Esophagus squamous epithelium (tissue), 5 donors: ENCODE measurements at places on chromosomes 2 and 18.
A peak's percentile ranks its signal among the peaks of the same experiment; 100 is the strongest.

DNA sequence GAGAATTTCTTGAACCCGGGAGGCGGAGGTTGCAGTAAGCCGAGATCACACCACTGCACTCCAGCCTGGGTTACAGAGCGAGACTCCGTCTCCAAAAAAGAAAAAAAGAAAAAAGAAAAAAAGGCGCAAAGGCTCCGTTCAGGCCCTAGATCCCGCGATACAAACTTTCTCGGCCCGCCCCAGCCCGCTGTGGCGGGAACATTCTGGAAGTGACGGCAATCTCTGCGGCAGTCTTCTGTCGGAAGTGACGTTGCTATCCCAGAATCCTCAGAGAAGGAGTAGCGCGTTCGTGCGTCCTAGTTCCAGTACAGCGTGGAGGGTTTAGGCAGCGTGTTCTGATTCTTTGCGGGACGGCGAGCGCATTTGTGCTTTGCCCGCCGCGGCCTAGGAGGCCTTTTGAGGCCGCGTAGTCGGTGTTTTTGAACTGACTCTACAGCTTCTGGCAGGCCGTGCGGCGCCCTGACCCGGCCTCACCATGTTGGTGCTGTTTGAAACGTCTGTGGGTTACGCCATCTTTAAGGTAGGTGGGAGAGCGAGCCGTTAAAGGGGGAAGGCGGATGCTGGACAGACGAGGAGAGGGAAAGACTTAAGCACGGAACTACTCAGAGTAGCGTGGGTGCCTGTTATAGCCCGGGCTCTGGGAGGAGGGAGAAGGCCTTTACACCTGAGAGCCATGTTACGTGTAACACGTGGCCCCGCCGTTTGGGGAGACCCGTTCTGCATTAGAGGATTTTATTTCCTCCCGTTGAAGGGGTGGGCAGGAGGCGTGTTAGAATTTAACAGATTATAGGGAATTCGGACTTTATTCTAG lies at the start of gene NOP58:
NOP58 (plus strand) TSS at position 297 of the 811 bp plus-strand sequence; CDS start at position 476, 179 bp downstream.
- DNase-seq: peak; percentile 57

DNA sequence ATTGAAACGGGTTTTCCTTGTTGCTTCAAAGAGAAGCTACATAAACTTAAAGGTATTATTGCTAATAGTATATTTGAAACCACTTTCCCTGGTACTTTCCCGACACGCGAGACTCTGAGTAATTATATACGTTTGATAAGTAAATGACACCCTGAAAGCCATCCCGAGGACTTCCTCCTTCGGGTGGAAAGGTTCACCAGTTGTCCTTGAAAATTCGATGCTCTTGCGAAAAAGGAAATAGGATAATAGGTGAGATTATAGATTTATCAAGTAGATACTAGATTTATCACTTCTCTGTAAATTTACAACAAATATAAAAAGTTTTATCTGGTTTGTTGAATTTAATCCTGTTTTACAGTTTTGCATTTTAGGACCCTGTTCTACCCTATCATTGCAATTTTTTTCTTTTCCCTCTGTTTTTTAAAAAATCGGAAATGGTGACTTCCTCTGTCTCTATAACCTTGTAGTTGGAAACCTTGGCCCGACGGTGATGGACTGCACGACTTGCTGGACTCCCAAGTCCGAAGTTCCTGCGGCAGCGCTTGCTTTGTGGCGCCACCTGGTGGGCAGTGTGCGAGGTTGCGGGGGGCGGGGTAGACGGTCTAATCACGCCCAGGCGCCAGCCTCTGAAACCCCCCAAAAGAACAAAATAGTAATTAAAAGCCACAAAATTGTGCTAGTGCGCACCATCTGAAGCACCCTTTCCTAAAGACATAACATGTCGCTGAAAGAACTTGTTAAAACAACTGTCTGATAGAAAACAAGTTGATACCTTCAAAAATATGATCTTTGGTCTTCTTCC lies 972 bp upstream of the DLX2 start:
- no peak for DNase-seq

- no peak for DNase-seq
These were observed 627.7 kb upstream of the CDH2 start for GRCh38 chr18:28804512-28805202.

DNA sequence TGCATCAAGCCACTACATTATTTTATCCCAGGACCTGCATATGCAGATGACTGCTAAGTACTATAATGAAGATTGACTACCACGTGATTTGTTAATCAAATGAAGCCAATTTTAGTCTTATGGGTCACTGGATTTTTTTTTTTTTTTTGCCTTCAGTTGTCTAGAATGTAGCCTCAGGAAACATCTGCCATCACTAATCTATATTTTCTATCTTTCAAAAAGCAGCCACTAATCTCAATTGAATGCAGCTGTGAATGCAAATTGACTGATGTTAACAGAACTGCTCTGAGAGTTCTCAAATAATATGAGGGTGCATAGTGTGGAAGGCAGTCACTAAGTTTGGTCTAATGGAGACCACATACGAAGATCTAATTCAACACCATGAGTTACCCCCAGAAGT lies 106.3 kb downstream of the ABCA12 start:
- no peak for DNase-seq

DNA sequence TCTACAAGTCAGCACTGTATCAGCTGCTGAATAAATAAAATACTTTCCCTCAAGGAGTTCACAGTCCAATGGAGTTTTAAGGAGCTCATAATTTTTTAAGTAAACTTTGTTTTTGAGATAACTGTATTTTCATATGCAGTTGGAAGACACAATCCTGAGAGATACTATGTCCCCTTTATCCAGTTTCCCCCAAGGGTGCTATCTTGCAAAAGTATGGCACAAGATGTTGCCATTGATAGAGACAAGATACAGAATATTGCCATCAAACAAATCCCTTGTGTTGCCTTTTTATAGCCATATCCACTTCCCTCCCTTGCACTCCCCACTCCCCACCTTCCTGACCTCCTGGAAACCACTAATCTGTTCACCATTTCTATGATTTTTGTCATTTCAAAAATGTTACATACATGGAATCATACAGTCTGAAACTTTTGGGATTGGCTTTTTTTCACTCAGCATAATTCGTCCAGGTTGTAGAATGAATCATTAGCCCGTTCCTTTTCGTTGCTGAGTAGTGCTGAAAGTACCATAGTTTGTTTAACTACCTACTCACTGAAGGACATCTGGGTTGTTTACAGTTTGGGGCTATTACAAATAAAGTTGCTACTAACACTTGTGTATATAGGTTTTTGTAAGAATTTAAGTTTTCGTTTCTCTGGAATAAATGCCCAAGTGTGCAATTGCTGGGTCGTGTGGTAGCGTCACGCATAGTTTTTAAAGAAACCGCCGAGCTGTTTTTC lies 30.2 kb upstream of the SERTAD2 start:
- no peak for DNase-seq

- DNase-seq: no peak
These were observed 35.6 kb upstream of the NDUFV2 start for GRCh38 chr18:9066817-9067306.

- DNase-seq: no peak
These were observed 11.2 kb downstream of the REV1 start for GRCh38 chr2:99478632-99479031.

DNA sequence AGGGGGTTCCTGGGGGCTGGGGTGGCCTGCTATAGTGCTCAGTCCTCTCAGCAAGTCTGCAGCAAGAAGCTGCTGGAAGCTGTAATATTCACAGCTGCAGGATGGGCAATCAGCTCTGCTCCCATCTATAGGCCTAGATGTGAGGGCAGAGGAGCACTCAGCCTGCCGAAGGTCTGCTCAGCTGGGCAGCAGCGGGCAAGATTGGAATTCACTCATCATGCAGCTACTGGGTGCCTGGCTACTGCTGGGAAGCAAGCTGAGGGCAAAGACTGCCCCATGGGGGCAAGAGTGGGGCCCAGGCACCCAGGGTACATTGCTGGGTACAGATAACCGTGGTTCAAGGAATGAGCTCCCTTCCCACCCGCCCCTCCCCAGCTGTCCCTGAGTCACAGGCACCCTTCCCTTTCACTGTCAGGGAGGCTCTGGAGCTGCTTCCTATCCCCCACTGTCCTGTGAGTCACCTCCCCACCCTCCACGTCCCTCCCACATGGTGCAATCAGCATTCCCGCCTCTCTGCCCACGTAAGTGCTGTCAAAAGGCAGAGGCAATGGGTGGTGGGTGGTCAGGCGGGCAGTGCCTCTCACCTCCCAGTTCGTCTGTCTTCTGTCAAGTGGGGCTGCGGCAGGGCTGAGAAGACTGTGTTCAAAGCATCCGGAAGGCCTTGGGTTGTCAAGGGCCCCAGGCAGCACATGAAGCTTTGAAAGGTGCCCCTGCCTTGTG lies 169.2 kb downstream of the TRIM43 start:
- DNase-seq: no peak

DNA sequence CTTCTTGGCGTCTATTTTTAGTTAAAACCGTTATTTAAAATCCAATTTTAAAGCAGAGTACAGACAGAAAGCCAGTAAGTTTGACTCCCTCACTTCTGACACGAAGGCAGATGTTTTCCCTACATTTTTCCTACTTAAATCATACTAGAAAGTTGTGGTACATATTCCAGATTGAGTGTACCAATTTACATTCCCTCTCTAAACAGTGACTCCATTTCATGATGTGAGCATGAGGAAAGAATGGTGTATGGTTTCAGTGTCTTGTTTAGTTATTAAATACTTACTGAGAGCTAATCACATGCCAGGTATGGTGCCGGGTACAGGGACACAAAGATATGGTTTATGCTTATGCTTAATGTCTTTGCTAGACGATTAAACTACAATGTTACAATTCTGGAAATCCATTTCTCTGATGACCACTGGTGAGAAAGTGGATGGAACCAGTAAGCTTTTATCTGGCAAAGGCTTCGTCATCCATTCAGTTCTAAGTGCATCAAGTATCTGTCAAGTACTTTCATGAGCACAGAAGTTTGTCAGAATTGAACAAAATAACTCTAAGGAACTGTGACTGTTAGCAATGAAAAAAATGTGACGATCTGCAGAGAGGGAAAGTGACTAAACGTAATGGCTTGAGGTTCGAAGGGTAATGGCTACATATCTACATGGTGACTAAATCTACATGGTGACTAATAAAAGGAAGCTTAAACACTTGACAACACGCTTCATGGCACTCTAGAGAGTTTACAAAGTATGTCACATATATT lies 25.7 kb downstream of the MAP4K3 start:
- no peak for DNase-seq

DNA sequence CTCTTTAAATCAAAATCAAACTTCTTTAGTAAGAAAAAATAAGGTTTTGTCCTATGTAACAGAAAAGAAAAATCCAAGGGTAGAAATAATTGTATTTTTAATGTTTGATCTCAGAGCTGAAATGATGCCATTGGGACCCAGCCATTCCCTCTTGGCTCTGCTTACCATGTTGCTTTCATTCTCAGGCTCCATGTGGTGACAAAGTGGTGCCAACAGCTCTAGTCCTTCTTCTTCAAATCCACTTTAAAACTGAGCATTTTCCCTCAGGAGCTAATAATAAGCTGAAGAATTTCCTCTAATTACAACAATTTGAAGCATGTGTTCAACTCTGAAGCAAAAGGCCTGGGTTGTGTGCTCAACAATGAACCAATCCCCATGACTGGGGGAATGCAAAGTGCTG lies 327.9 kb downstream of the EN1 start:
- DNase-seq: no peak

GRCh38 chr18:59957957-59958356 lies 58.2 kb downstream of the PMAIP1 start:
- DNase-seq: no peak

GRCh38 chr2:177242121-177242987 lies 22.2 kb downstream of the NFE2L2 start:
- DNase-seq: no peak

- no peak for DNase-seq
These were observed 131.3 kb downstream of the PIK3C3 start for GRCh38 chr18:42086288-42086687.

- DNase-seq: no peak
These were observed 125.2 kb upstream of the TFPI start for GRCh38 chr2:187679454-187679853.

GRCh38 chr18:21714474-21714873 lies 9.9 kb upstream of the ABHD3 start:
- DNase-seq: no peak

- no peak for DNase-seq
These were observed 200.9 kb downstream of the FAM210A start for GRCh38 chr18:13525381-13526029.

DNA sequence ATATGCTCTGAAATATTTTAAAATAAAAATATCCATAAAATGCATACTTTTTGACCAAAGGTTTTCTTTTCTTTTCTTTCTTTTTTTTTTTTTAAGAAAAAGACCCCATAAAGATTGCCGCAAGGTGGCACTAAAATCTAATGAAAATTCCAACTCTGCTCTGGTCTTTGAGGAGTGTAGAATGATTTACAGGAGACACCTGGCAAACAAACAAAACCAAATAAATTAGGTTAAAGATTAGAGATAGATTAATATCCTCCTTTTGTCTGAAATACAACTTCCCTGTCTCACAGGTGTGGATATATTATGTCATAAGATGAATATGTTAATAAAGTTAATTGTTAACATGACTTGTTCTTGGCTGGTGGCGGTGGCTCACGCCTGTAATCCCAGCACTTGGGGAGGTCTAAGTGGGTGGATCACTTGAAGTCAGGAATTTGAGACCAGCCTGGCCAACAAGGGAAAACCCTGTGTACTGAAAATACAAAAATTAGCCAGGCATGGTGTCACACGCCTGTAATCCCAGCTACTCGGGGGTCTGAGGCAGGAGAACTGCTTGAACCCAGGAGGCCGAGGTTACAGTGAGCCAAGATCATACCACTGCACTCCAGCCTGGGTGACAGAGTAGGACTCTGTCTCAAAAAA lies 3.5 kb upstream of the RHOB start:
- DNase-seq: no peak

DNA sequence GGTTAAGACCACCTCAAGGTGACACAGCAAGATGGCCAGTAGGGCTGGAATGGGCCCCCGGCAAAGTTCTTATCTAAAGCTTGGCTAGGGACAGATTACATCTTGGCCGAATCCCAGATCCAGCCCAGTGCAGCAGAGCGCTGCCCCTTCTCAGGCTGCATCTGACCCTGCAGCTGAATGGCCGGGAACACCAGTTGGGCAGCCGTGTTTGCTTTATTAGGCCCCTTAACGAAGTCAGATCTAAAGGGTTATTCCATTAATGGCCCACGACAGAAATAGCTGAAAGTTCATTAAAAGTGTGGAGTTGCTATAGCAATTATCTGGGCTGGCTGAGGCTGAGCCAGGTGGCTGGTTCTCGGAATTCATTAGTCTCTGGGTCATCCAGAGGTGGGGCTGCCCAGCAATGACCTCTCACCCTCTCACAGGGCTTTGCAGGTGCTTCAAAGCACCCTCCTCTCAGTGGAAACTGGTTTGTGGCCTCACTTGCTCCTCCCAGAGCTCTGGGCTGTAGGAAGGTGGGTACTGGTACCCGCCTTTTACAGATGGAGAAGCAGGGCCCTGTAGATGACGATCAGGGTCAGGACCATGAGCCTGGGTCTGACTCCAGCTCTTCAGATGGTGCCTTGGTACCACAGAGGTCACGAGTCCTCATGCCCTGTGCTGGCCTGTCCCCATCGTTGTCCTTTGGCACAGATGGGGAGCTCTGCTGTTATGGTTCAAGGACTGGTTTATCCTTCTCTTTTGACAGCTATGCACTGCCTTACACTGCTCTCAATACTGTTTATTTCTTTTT lies 68.8 kb downstream of the EMX1 start:
- no peak for DNase-seq

GRCh38 chr2:28626891-28627421 lies 124.7 kb upstream of the PPP1CB start:
- DNase-seq: no peak
